Articular chondrocyte of knee joint (primary cell): ENCODE measurements at places on chromosomes 12 and 14. TPM values are rescaled to one million over a fixed set of nuclear protein-coding genes. Genes with fewer than 3 reads are reported as not detected.

ITGA7 gene
- 17.9 and 31.8 TPM in 2 replicates for total RNA-seq

KRT83 gene
- not detected in 2 replicates for total RNA-seq

ZDHHC22 gene
- under 0.01 TPM in 1 of 2 replicates, not detected in the other for total RNA-seq

ESR2 gene
- 0.11 and 0.13 TPM in 2 replicates for total RNA-seq

ACOT4 gene
- 2.2 TPM in 2 replicates for total RNA-seq

CCDC92 gene
- total RNA-seq = 21.0 and 22.7 TPM in 2 replicates

HCAR1 gene
- 0.22 and 0.26 TPM in 2 replicates for total RNA-seq

DPF3 gene
- 0.22 and 1.6 TPM in 2 replicates for total RNA-seq
